ENCODE measurements at places on chromosomes 4 and X. TPM values are rescaled to one million over a fixed set of nuclear protein-coding genes. Genes with fewer than 3 reads are reported as not detected.

CXCL11 gene
- total RNA-seq = 0.13 TPM

SCD5 gene
- total RNA-seq = 7.1 TPM

PHOX2B gene
- not detected for total RNA-seq

FAM47C gene
- total RNA-seq = not detected

DNAAF6 gene
- not detected for total RNA-seq

GAGE10 gene
- not detected for total RNA-seq

FAM236D gene
- total RNA-seq = not detected

XG gene
- total RNA-seq = not detected

GAB3 gene
- total RNA-seq = 6.0 TPM

CENPVL1 gene
- not detected for total RNA-seq

ARHGEF6 gene
- 31.4 TPM for total RNA-seq

RIPPLY1 gene
- total RNA-seq = not detected

MAB21L2 gene
- not detected for total RNA-seq

C4orf36 gene
- not detected for total RNA-seq

COL25A1 gene
- not detected for total RNA-seq

GATB gene
- total RNA-seq = 25.7 TPM

TMLHE gene
- 8.9 TPM for total RNA-seq

XK gene
- total RNA-seq = 0.13 TPM

CDX4 gene
- total RNA-seq = not detected

ZNF330 gene
- 54.9 TPM for total RNA-seq

UNC5C gene
- not detected for total RNA-seq

IQCM gene
- total RNA-seq = not detected

MAGEH1 gene
- 16.6 TPM for total RNA-seq

TCP11X2 gene
- total RNA-seq = not detected

PNMA3 gene
- total RNA-seq = 0.91 TPM

SPIN2A gene
- total RNA-seq = 0.44 TPM

FGF16 gene
- total RNA-seq = not detected

CD38 gene
- total RNA-seq = 29.5 TPM

PLP1 gene
- not detected for total RNA-seq

MAGEA6 gene
- total RNA-seq = not detected

BEX5 gene
- total RNA-seq = 2.8 TPM

GPR82 gene
- total RNA-seq = 0.40 TPM

ZNF827 gene
- 30.3 TPM for total RNA-seq

DSPP gene
- total RNA-seq = not detected

TMEM128 gene
- total RNA-seq = 24.1 TPM

TMEM47 gene
- total RNA-seq = not detected

CLIC2 gene
- 0.32 TPM for total RNA-seq

ERAS gene
- not detected for total RNA-seq

USP17L11 gene
- not detected for total RNA-seq

MAGEA8 gene
- total RNA-seq = not detected

MAGEA2 gene
- total RNA-seq = not detected

YIPF6 gene
- 20.1 TPM for total RNA-seq

NOCT gene
- total RNA-seq = 22.4 TPM

TMPRSS11D gene
- not detected for total RNA-seq

DRD5 gene
- total RNA-seq = not detected
